ENCODE measurements at places on chromosomes 2 and 18.

GRCh38 chr2:43024515-43025011 lies 201.8 kb downstream of the ZFP36L2 start:
- DNase-seq = peak; percentile 72

DNA sequence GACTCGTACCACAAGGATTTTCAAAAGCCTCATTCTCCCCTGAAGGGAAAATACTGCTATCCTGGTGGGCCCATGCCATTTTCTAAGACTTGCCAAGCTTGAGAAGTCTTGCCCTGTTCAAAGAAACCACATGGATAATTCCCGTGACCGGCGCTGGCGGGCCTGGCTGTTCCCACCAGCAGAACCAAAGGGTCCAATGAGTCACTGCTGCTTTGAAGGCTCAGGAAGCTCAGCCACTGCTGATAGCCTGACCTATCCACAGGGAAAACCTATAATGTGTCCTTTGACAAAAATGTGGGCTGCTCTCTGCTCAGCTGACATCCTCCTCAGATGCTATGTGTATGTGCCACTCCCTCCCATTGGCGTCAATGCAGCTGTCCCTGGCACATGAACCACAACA lies 137.9 kb upstream of the RAB12 start:
- DNase-seq = no peak

- no peak for DNase-seq
Observed at GRCh38 chr2:6053743-6054142, 361.6 kb downstream of the SOX11 start.

- no peak for DNase-seq
Observed at GRCh38 chr2:148531669-148532428, 112.7 kb upstream of the EPC2 start.

GRCh38 chr2:27922842-27923241 lies 32.3 kb downstream of the BABAM2 start:
- no peak for DNase-seq

GRCh38 chr2:48433682-48434081 lies 96.3 kb upstream of the STON1 start:
- DNase-seq = no peak

DNA sequence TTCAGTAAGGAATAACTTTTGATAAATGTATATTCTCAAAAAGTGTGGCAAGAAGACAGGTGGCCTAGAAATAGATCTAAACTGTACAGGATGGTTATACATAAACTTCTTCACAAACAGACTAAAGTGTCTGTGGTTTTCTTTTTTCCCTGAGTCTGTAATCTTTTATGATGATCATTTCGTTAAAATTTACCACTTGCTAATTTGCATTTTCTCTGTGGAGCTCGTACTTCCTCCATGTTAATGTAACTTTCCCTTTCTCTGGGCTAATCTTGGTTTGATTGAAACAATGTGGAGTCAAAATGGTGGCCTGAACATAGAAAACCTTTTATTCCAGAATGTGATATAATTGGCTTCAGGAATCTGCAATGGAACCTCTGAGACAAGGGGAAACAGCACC lies 166.2 kb downstream of the FTCDNL1 start:
- no peak for DNase-seq

DNA sequence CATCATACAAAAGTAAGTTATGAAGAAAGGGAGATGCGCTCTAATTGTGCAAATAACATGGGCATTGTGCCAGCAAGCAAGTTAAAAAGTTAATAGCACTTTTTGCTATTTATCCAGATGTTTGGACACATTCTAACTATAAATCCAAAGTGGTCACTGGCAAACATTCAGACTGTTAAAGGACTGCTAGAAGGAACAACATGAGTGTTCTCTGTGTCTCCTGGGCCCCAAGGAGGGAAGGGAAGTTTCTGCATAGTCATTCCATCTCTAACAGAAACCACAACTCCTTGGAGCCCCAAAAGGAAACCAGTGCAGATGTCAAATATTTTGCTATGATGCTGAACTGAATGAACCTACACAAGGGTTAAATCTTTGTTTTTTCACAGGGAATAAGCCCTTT lies 213.3 kb upstream of the HNRNPA3 start:
- no peak for DNase-seq

- DNase-seq = no peak
Observed at GRCh38 chr2:70089983-70090525, 2.8 kb downstream of the PCBP1 start.

GRCh38 chr2:86382698-86383097 lies 45.3 kb upstream of the REEP1 start:
- DNase-seq = no peak

GRCh38 chr2:145841973-145842372 lies 1322.1 kb upstream of the ZEB2 start:
- DNase-seq = no peak

DNA sequence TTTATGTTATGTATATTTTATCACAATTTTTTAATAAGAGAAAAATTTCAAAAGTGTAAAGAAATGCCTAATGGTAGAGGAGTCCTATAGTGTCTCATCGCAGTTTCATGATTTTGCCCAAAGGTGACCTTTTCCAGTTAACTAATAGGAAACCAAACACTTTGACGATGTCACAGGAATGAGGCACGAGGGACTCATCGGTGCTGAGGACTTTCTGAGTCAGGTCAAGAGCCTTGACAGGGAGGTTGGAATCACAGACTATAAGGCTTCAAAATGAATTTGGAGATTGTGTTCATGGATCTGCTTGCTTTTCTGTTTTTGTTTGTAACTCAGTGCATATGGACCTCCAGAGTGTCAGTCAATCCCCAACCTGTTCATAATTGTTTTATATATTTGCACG lies 15.1 kb upstream of the RTTN start:
- no peak for DNase-seq

GRCh38 chr2:46876741-46877384 lies 38.7 kb downstream of the MCFD2 start:
- DNase-seq = no peak

DNA sequence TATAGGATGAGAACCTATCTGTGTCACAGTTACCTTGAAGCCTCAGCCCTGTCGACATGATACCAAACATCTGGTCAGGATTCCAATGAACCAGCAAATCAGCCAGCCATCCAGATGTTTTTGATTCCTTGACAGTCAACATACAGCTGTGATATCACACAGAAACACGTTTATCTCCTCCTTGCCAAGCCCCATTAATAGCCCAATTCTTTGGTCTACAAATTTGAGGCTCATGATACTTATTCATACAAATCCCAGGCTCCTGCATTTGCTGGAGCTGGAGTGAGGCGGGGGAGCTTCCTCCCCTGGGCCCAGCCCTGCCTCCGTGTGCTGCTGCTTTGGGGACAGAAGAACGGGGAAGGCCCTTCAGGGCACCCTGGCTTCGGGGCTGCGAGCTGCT lies 611.6 kb upstream of the SALL3 start:
- no peak for DNase-seq

- no peak for DNase-seq
Observed at GRCh38 chr2:175887776-175888175, 114.3 kb downstream of the LNPK start.

- DNase-seq = no peak
Observed at GRCh38 chr2:234451852-234452625, 44.8 kb downstream of the ARL4C start.

DNA sequence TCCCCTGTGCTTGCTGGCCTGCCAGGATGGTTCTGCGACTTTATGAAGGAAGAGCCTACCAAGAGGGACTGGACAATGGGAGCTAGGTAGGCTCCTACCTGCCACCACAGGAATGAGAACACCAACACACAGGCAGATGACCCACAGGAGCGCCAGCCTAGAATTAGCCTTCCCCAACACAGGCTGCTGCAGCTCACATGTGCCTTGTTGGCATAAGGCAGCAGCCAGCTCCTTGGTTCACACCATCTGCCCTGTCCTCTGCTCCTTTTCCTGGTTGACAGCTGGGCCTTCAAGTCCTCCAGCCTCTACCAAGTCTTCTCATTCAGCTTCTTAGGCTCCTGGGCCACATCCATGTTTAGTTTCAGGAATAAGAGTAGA lies 705.4 kb upstream of the RAB6C start:
- DNase-seq = no peak

DNA sequence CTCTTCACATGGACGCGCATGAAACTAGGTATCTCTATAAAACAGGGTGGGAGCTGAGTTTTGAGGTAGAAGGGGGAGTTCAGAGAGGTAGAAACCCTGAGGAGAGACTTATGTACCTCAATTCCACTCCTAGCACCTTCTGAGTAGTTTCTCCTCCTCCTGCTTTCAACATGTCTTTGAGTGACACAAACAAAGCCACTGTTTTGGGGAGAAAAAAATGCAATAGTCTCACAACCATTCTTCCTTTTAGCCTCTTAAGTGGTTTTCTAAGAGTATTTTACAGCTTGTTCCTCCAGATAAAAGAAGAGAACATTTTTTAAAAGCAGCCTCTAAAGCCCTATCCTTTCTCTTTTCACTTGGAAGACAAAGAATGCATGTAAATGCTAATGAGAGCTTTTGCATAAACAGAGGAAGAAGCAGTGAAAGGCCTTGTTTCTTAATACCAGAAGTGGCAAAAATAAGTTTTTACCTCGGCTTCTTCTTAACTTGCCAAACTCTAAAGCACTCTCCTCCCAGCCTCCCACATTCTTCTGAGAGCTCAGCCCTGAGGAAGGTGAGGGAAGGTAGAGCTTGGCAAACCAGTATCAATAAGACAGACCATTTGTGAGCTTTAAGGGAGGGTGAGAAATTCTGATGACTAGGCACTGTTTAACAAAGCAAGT lies 1304.4 kb upstream of the ACVR2A start:
- no peak for DNase-seq

DNA sequence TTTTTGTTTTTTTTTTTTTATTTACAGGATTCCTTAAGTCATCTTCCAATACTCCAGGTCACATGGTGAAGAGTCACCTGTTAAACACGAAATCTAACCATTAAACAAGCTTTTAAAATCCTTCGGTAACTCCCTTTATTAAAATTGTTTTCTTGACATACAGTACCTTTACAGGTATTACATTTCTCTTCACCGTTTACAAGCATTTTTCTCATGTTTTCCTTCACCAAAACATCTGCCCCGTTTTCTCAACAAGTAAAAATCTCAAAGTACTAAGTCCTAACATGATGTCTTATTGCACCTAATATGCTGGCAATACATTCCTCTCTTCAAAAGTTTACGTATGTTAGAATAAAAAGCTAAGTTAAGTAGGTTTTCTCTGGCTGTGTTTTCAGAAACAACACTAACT lies 1.1 kb downstream of the PUM2 start:
- no peak for DNase-seq

DNA sequence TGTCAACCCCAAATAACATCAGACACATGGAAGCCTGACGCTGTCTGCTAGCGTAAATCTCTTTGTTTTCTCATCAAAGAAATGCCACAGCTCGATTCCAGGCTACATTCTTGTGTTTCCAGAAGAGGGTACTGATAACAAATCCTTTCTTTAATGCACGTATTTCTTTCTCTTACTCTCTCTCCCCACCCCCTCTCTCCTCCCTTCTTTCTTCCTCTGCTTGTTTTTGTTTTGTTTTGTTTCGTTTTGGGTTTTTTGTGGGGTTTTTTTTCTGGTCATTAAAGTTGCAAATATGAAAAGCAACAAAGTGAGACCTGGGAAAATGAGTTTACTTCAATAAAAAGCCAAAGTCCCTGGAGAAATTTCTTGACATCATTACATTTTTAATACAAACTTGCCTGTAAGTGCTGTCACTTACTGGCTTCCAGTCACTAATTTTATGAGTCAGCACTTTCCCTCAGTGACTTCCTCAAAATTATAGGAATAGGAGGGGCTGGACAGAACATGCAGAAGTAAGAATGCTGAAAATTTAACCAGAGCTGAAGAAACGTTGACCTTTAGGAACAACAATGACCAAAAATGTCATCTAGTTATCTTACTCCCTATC lies 106.7 kb upstream of the NABP1 start:
- no peak for DNase-seq

DNA sequence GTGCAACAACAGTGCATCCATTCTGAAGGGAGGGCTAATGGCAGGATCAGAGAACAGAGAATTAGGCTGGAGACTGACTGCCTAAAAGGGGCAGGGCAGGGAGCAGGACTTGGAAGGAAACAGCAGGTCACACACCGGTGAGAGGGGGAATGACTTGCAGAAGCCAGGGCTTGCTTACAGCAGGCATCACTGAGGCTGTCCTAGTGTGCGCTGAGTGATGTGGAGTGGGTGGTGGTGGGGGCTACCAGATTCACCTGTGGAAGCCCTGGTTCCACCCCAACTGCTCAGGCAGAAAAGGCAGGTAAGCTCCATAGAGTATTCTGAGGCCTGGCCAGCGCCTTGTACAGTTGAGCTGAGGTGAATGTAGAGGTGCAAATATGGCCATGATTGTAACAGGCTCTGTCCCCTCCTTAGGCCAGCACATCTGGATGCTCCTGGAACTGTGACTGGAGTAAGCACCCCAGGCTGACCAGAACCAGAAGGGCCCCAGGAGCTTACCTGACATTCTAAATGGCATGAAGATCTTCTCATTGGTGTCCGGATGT lies 49.4 kb downstream of the SFXN5 start:
- DNase-seq = no peak
